ENCODE measurements at places on chromosomes 5 and 9.

DNA sequence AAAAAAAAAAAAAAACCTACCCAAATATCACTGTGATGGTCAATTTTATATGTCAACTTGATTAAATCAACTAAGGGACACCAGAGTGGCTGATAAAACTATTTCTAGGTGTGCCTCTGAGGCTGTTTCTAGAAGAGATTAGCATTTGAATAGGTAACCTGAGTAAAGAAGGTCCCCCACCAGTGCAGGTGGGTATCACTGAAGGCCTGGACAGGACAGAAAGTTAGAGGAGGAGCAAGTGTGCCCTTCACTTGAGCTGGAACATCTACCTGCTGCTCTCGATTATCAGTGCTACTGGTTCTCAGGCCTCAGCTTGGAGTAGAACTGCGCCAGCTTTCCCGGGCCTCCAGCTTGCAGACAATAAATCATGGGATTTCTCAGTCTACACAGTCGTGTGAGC lies 88.7 kb downstream of the TLE1 start:
- DNase-seq, result no peak

GRCh38 chr9:133685653-133686609 lies 49.8 kb downstream of the DBH start:
- DNase-seq, result no peak

DNA sequence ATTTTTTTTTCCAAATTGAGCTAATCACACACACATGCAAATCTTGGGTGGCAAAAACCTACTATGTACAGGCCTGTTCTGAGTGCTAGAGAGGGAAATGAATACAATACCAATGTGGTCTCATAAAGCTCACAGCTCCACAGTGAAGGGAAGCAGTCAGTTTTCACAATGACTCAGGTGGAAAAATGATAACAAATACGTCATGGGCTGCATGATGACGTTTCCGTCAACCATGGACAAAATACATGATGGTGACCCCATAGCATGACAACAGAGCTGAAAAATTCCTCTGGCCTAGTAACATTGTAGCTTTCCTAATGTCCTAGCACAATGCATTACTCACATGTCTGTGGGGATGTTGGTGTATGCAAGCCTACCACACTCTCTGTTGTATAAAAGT lies 252.5 kb downstream of the TRIM32 start:
- peak; percentile 17 for DNase-seq

DNA sequence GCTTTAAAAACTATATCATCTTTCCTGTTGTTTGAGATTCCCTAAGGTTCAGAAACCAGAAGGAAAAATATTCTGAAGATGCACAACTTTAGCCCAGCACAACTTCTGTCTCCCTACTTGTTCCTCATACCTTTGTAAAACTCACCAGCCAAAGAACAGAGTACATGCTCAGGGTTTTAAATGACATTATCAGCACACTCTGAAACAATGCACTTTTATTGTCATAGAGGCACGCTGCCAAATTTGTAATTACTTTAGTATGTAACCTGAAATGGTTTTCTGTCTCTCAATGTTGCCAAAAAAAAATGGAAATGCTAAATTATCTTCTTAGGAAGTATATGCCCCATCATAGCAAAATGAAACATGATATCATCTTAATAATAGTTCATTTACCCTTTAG lies 383.6 kb upstream of the CDH6 start:
- no peak for DNase-seq

GRCh38 chr5:68187268-68188055 lies 28.1 kb upstream of the PIK3R1 start:
- DNase-seq, result no peak

- no peak for DNase-seq
These were observed 45.1 kb upstream of the ROR2 start for GRCh38 chr9:91995000-91995655.

- no peak for DNase-seq
These were observed 79.9 kb downstream of the SMIM23 start for GRCh38 chr5:171865471-171865870.

- DNase-seq, result peak; percentile 37
These were observed 52.7 kb downstream of the RXRA start for GRCh38 chr9:134378901-134379338.

DNA sequence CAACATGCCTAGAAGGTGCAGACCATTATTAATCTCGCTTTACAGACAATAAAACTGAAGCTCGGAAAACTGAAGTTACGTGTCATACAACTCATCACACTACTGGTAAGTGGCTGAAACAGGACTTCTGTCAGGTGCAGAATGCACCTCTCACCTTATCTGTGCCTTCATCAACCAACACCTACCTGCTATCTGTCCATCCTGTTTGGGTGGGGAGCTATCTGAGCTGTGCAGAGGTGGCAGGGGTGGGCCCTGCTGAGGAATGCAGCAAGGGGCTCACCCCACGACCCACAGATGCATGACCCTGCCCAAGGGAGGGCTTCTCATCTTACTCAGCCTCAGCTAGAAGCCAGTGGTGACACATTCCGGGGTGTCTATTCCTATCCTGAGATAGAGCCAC lies 81.6 kb downstream of the SLIT3 start:
- DNase-seq, result no peak
